NCI-H460 (cell line): ENCODE measurements at places on chromosomes 7 and 10. TPM values are rescaled to one million over a fixed set of nuclear protein-coding genes. Genes with fewer than 3 reads are reported as not detected.

GRCh38 chr10:79417266-79417665 lies 28.2 kb downstream of the ZCCHC24 start:
- DNase-seq: no peak

DNA sequence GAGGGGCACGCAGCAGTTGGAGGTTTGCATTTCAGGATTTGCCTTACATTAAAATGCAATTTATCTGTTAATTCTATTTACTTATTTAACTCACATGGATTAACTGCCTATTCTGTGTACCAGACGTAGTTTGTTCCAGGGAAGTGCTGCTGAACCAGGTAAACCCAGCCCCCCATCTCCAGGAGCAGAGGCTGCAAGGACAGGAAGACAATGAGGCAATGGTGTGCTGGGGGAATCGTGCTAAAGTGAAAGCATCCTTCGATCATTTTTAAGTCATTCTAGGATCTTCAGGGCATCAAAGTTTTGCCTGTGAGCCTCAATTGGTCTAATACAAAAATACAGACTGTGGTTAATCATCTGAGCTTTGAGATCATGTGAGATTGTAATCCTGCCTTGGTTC lies 166.4 kb downstream of the DNAJB6 start:
- no peak for DNase-seq

DNA sequence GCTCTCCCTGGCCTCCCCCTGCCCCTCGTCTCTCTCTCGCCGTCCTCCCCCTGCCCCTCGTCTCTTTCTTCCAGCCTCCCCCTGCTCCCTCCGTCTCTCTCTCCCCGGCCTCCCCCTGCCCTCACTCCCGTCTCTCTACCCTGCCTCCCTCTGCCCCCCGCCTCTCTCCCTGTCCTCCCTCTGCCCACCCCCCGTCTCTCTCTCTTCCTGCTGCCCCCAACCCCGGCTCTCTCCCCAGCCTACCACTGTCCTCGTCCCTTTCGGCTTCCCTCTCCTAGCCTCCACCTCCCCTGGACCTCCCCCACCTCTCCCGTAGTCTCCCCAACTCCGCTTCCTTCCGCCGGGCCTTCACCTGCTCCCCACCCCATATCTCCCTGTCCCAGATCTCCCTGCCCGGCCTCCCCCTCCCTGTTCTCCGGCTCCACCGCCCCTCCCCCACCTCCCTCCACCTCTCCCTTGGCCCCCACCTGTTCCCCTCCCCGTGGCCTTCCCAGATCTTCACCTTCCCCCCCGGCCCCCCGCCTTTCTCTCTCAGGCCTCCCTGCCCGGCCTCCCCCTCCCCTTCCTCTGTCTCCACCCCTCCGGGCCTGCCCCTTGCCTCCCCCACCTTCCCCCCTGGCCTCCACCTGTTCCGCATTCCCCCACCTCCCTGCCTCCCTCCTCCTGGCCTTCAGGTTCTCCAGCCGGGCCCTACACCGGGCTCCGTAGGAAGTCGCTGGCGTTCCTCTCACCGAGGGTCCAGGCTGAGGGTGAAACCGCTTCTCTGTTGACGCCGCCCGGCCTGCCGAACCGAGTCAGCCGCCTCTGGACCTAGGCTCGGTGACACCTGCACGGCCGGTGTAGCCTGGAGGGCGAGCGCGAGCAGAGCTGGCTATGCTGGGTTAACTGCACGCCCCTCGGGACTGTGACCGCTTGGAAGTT lies 1.2 kb downstream of the GET4 start:
- DNase-seq: no peak

DNA sequence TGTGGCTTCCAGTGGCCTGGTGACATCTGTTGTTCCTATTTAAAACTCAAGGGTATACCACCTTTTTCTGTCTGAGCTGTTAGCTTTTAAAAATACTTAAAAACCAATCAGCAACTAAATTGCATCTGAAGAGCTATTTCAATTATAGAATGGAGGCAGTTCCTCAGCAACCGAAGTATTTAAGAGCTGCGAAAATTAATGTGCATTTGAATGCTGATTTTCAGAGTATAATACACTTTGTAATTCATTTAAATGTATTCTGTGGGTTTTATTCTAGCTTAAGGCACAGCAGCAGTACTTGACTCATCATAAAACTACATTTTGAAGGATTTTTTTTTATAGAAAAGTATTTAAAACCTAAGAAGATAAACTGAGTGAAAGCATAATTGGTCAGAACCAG lies 404.9 kb upstream of the PRKCQ start:
- DNase-seq: no peak

DNA sequence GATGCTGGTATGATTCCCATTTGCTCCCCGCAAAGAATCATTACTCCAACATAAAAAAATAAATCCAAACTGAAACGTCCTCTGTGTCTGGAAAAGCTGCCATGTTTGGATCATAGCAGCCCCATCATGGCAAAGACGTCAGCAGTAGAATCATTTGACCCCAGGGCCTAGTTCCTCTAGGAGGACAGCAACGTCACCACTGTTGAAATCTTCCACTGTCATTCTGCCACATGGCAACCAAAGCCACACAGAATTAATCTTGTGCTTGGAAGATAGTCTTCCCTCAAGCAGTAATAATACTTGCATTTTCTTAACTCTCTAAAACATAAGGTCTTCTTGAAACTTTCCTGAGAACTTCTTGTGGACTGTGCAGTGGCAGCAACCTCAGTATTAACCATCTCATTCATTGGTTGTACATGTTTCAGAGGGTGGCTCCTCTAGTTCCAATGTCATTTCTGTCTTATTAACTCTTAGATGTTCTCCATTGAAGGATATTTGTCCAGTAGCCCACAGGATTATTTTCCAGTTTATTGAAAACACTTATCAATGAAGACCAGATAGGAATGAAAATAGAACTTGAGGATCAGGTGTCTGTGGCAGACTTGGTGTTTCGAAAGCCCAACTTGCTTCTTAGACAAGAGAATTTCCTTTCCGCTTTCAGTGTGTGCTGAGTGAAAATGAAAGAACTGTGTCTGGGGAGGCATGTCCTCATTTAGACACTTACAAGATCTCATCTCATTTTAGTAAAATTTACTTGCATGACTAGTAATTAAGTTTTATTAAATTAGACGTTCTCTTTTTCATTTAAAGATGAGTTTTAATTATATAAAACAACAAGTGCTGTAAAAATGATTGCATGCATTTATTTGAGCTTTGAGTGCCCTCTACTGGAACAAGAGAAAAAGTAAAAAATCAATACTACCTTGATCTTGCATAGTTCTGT lies 28.9 kb upstream of the INHBA start:
- DNase-seq: peak; percentile 24

GRCh38 chr7:20541608-20542349 lies 73.7 kb upstream of the ABCB5 start:
- DNase-seq: no peak

DNA sequence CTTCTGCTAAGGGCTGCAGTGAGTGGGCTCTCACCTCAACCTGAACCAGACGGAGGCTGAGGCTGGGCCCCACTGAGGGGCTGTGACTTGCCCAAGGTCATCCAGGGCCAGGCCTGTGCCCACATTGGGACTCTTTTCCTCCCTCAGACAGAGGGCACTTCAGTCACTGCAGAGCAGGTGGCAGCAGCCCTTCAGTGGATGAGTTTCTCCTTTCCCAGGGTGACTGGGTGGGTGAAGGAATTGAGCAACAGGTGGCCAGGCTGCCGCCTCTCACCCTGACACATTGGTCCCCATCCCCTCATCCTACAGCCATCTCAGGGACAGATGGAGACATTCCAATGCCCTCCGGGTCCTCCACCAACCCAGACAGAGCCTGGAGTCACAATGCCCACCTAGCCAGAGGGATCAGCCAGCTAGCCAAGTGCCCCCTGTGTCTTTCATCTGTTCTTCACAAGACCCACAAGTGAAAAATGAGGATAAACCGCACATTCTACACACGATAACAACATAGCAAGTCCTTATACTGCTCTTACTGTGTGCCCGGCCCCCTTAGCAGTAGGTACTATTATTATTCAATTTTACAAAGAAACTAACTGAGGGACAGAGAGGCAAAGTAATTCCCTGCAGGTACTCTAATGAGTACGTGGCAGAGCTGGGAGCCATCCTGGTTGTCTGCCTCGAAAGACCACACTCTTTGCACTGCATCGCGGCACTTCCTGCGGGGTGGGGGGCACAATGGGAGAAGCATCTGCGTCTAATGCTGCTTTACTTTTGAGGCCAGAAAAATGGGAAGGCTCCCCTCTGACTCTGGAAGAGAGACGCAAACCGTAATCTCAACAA lies 1.7 kb upstream of the SLC18A3 start:
- no peak for DNase-seq

- DNase-seq: no peak
Measured at GRCh38 chr7:147415991-147416390, 1174.6 kb upstream of the C7orf33 start.

GRCh38 chr7:47336472-47337425 lies 245.2 kb downstream of the TNS3 start:
- no peak for DNase-seq

DNA sequence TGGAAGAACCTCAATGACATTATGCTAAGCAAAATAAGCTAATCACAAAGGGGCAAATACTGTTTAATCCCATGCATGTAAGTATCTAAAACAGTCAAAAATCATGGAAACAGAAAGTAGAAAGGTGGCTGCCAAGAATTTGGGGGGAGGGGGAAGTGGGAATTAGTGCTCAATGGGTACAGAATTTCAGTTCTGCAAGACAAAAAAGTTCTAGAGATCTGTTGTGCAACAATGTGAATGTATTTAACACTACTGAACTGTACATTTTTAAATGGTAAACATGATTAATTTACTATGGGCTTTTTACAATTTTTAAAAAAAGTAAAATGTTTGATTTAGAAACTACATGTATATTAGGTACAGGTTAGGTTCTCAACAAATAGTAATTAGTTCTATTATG lies 11.9 kb downstream of the EZH2 start:
- DNase-seq: no peak

DNA sequence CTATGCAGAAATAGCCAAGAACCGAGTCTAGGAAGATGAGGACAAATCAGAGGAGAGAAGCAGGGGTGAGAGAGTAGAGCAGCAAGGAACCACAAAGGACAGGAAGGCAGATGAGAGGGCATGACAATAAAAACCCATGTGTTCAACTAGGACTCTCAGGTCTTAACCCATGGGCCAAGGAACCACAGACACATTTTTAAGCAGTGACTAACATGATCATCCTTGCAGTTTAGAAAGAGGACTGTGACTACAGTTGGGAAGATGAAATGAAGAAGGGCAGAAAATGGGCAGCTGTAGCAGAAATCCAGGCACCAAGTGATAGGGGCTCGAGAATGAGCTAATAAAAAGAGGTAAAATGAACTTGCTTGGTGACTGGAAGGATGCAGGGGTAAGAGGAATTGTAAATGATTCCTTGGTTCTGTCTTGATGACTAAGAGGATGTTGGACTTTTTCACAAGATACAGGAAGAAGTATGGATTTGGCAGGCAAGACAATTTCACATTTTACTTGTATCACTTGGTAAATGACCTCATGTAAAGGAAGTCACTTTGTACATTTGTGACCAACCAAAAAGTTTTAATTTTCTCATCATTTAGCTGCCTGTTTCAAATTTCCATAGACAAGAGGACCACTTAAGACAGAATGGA lies 22.8 kb downstream of the SGMS1 start:
- no peak for DNase-seq

GRCh38 chr10:123643315-123643714 lies 22.8 kb upstream of the GPR26 start:
- DNase-seq: no peak

DNA sequence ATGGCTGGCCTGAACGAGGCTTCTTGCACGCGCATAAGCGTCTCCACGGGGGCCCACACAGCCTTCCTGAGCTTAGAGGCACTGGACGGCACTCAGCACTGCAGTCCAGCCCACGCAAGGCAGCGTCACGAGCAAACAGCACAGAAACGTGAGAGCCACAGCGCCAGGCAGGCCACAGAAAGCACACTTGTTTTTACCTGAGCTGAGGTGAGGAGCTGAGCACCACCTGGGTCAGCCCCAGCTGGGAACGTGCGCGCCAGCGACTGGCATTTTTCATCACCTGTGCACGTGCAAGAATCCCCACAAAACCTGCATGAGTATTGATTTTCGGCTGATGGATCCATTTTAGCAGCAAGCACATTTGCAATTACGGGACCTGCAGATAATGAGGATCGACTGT lies 26.7 kb downstream of the IQCE start:
- DNase-seq: no peak

GRCh38 chr7:146090023-146090645 lies 26.5 kb upstream of the CNTNAP2 start:
- peak; percentile 28 for DNase-seq

DNA sequence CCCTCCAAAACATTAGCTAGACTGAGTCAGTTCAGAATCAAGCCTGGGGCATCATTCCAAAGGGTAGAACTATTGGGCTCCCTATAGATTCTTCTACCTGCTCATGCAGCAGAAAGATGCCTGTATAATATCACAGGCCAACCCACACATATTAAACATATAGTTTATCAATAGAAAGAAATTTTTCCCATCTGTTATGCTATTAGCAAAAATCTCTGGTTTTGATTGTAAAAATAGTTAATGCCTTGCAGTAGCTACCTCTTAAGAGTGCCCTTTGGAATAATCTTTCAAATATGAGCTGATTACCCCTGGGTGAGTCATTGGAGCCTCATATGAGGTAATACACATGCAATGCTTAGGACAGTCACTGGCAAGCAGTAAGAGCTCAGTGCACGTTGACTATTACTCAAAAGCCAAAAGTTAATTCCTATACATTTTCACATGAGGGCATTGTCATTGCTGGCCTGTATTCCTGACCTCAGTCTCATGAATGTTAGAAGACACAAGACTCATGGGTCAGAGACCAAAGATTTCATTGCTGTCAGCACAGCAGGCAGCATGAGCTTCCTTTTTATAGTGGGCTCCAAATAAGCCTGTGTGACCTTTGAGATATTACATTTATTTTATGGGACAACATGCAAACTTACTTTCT lies 180.0 kb downstream of the FGFR2 start:
- peak; percentile 19 for DNase-seq

- DNase-seq: no peak
Measured at GRCh38 chr7:70533614-70534013, 598.3 kb upstream of the GALNT17 start.

DNA sequence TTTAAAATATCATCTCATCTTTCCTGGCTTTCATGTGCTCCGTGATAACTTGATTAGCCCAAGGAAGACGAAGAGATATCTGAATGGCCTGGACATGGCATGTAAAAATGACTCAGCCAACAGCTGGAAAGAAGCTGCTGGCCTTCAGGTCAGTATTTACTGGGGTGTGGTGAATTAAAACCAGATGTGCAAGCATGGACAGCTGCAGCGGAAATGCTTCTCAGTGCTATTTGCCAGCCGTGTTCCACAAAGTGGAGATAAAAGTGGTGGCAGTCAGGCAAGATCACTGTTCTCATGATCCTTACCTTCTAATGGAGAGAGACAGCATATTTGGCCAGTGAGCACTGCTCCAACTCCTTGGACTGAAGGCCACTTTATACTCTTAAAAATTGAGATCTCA lies 203.1 kb upstream of the VSTM2A start:
- DNase-seq: no peak

The NPTX2 gene
- total RNA-seq: 1.4 and 2.0 TPM in 2 replicates

The PAX4 gene
- total RNA-seq: not detected in 2 replicates

The C10orf105 gene
- total RNA-seq: not detected in 2 replicates

The CFAP46 gene
- total RNA-seq: 2.1 and 2.7 TPM in 2 replicates

The PHKG1 gene
- total RNA-seq: not detected in 2 replicates

The HMX2 gene
- total RNA-seq: 1.1 and 1.7 TPM in 2 replicates

The OR2F1 gene
- not detected in 2 replicates for total RNA-seq

The STOX1 gene
- total RNA-seq: 1.6 and 1.8 TPM in 2 replicates
